ENCODE measurements at places on chromosomes 5 and 9. TPM values are rescaled to one million over a fixed set of nuclear protein-coding genes. Genes with fewer than 3 reads are reported as not detected.

Gene ZNF169
- 3.7 TPM for total RNA-seq

Gene BRD9
- total RNA-seq, result 36.7 TPM

Gene KCNV2
- not detected for total RNA-seq

Gene NTRK2
- total RNA-seq, result 4.8 TPM

GRCh38 chr5:58871648-58872242 is 288.9 kb downstream of the RAB3C start:
- DNase-seq, result no peak
- H3K36me3 ChIP-seq, result no peaks in the 10 kb centered on the region
- no peak overlapping the region for H3K4me3 ChIP-seq
- H3K27ac ChIP-seq, result no peak overlapping the region
- peaks cover 11% of the 10 kb centered on the region for H3K27me3 ChIP-seq

DNA sequence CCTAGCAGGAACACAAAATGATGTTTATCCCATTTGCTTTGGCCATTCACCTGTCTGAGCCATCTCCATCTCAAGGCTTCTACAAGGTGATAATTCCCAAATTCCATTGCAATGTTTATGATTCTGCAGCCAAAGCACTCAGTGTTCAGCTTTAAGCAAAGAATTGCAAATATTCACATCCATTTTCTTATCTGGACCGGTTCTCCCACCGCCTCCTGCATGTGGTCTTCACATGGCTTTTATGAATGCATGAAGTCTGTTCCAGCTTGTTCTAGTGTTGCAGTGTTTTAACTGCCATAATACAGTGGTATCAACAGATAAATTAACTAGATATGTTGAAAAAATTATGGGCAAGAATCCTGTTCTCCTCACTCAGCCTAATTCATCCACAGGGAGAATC is 443.0 kb upstream of the KLF4 start:
- DNase-seq, result no peak
- no peak overlapping the region for H3K4me3 ChIP-seq
- no peak overlapping the region for H3K27ac ChIP-seq
- no peaks in the 10 kb centered on the region for H3K36me3 ChIP-seq
- peaks cover 5% of the 10 kb centered on the region for H3K4me1 ChIP-seq
- no peaks in the 10 kb centered on the region for H3K27me3 ChIP-seq

DNA sequence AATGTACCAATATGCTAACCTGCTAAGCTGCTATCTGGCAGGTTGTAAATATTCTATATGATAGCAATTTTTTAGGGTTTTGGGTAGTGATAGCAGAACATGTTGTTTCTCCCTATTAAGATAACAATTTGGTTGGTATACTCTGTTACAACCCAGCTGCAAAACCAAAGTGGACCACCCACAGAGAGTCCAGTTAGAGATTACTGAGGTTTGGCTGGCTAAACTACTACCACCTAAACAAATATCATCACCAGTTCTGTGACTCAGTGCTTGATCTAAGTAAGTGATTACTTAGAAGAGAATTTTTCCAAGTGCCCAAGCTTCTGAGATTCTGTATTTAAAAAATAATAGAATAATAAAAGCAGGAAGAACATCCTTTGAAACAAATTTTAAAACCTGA is 72.3 kb downstream of the XRCC4 start:
- no peaks in the 10 kb centered on the region for H3K36me3 ChIP-seq
- DNase-seq, result peak; percentile 80
- no peaks in the 10 kb centered on the region for H3K27me3 ChIP-seq
- no peak overlapping the region for H3K27ac ChIP-seq
- peaks cover 3% of the 10 kb centered on the region for H3K4me1 ChIP-seq

DNA sequence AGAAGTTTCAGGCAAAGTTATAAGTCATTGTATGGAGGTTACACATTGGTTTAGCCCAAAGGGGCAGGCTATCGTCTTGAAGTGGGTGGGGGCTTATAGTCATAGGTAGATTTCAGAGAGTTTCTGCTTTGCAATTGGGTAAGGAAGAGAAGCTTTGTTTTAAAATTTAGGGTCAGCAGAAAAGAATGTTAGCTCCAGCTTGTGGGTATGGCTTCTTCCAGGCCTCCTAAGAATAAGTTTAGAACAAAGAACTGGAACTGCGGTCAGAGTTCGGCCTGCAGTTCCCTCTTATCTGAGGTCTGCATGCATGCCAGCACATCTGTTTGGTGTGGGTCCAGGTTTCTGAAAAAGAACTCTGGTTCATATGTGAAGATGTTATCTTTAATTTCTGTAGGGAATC is 96.1 kb downstream of the CYFIP2 start:
- H3K36me3 ChIP-seq, result no peaks in the 10 kb centered on the region
- no peak overlapping the region for H3K4me3 ChIP-seq
- no peak overlapping the region for H3K27ac ChIP-seq
- H3K27me3 ChIP-seq, result no peaks in the 10 kb centered on the region
- peak; percentile 76 for DNase-seq
- peaks cover 2% of the 10 kb centered on the region for H3K4me1 ChIP-seq

Measured in astrocyte (in vitro differentiated cells and primary cell).